ENCODE measurements at places on chromosomes 1 and 21.

- DNase-seq = no peak
These were observed 286.7 kb downstream of the SRGAP2C start for GRCh38 chr1:121471523-121471922.

DNA sequence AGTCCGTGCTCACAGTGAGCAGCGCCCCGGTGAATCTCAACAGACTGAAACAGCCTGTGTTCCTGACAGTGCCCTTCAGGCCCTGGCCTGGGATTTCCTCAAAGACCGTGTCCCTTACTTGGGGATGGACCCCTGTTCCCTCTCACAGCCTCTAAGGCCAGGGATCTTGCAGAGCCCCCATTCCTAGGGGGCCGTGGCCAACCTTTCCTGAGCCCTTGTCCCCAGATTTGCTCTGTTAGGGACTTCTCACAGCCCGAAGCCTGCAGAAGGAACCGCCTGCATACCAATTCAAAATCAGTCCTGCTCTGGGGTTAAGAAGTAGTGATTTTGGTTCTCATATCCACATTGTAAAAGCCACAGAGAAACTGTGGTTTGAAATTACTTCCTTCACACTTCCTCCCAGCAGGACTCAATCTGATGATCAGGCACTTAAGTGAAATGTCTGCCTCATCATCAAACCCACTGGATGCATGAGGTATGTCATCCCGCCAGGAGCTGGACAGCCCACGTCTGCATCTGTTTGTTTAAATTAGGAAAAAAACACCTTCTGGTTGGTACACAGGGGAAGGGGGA is 14.9 kb downstream of the ABCA4 start:
- peak; percentile 18 for DNase-seq

GRCh38 chr1:54723985-54724384 is 8.3 kb downstream of the TTC4 start:
- peak; percentile 8 for DNase-seq

- no peak for DNase-seq
These were observed 71.7 kb upstream of the MROH9 start for GRCh38 chr1:170863621-170864020.

DNA sequence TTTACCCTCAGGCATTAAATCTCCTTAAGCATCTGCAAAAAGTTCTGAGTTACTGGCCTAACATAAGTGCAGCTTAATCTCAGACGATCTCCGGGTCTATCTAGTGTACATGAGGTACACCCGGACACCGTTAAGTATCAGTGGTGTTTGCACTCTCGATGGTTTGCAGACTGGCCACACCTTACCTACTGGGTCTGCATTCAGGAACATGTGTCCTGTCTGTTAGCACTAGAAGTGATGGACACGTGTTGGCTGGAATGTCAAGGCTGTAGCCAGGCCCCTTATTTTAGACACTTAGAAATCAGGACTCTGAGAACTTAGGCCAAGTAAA is 783 bp upstream of the AGL start:
- DNase-seq = peak; percentile 14

DNA sequence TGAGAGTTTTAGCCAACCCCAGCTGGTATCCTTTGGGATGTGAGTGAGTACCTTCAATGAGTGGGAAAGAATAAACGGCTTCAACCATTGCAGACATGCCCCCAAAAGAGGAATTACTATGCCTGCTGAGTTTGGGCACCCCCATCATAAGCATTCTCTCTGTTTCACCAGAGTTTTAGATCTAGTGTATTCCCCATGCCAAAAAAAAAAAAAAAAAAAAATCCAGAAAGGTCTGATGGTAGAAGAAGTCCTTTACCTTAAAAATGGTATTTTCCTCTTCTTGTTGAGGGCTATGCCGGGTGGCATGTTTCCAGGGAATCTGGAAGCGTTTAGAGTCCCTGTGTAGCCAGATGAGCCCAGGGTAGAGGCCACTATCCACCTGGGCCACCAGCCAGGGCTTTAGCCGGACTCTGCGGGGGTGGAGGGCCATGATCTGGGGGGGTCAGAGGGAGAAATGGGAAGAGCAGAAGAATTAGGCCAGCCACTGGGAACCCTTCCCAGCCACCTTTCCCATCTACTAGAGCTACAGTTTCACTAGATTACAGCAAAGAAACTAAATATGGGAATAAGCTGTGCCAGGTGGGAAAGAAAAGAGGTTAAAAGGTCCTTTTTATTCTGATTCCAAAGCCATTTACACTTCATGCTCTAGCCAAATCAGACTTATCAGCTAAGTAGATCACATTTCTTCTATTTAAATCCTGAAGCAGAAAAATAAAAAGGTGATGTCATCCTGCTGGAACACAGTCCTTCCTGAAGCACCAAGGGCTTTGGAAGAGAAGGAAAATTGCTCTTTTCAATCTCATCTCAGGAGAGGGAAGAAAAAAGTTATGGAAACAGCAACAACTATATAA is 4.7 kb downstream of the IRF6 start:
- no peak for DNase-seq

- no peak for DNase-seq
These were observed 51.7 kb upstream of the DUSP10 start for GRCh38 chr1:221793439-221794078.

DNA sequence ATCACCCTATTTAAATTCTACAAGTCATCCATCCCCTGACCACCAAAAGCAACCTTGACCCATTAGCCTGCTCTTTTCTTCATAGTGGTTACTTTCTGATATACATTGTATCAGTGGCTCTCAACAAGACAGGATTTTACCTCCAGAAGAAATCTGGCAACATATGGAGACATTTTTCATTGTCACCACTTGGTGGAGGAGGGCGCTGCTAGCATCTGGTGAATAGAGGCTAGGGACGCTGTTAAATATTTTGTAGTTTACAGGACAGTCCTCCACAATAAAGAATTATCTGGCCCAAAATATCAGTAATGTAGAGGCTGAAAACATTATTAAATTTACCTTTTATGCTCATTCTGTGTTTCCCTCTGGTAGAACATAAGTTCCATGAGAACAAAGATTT is 6.1 kb downstream of the HSPA13 start:
- DNase-seq = no peak

- no peak for DNase-seq
These were observed 7.1 kb downstream of the HEYL start for GRCh38 chr1:39632323-39632681.

- no peak for DNase-seq
These were observed 40.8 kb downstream of the GLUL start for GRCh38 chr1:182350839-182351238.
